ENCODE measurements at places on chromosomes 1 and 21. TPM values are rescaled to one million over a fixed set of nuclear protein-coding genes. Genes with fewer than 3 reads are reported as not detected.

DNA sequence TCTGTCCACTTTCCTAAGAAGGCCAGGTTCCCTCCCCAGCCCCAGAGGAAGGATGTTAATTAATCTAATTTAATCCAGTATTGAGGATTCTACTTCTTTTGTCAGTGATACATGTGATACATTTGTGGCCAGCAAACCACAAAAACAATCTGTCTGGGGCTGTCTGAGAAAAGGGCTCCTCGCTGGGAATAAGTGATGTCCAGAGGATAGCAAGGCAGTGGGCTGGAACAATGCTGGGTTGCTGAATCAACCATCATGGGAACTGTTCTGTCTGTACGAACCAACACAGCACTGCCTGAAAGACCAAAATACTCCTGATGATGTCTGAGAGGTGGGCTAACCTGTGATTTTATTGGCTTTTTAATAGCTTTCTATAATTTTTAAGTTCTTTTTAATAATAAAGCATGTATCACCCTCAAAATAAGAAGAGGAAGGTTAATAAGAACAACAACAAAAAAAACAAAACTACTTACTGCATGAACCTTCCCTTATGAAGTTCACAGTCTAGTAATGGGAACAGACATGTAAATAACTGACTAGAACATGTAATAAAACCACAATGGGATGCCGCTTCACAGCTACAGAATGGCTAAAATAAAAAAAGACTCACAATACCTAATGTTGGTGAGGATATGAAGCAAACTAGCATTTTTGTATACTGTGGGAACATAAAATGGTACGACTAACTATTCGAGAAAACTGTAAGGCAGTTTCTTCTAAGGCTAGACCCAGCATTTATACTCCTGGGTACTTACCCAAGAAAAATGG is 11.4 kb upstream of the ADAR start:
- DNase-seq = no peak

- no peak for DNase-seq
Observed at GRCh38 chr1:194227161-194227560, 1040.7 kb upstream of the B3GALT2 start.

The CAMK1G gene
- 10.8 TPM for total RNA-seq

- no peak for DNase-seq
Observed at GRCh38 chr21:38960251-38960650, 154.5 kb downstream of the ETS2 start.

The ERRFI1 gene
- total RNA-seq = 15.8 TPM

The ARHGEF11 gene
- total RNA-seq = 23.2 TPM

GRCh38 chr1:241163363-241163762 is 193.6 kb downstream of the RGS7 start:
- no peak for DNase-seq

GRCh38 chr1:31238612-31238985 is 1.1 kb downstream of the NKAIN1 start:
- no peak for DNase-seq

The SPRR1B gene
- not detected for total RNA-seq

GRCh38 chr1:25581764-25582163 is 34.8 kb upstream of the MAN1C1 start:
- DNase-seq = no peak

The A3GALT2 gene
- not detected for total RNA-seq

The PLOD1 gene
- total RNA-seq = 383 TPM

- DNase-seq = no peak
Observed at GRCh38 chr1:228390649-228391048, 16.0 kb downstream of the TRIM11 start.

DNA sequence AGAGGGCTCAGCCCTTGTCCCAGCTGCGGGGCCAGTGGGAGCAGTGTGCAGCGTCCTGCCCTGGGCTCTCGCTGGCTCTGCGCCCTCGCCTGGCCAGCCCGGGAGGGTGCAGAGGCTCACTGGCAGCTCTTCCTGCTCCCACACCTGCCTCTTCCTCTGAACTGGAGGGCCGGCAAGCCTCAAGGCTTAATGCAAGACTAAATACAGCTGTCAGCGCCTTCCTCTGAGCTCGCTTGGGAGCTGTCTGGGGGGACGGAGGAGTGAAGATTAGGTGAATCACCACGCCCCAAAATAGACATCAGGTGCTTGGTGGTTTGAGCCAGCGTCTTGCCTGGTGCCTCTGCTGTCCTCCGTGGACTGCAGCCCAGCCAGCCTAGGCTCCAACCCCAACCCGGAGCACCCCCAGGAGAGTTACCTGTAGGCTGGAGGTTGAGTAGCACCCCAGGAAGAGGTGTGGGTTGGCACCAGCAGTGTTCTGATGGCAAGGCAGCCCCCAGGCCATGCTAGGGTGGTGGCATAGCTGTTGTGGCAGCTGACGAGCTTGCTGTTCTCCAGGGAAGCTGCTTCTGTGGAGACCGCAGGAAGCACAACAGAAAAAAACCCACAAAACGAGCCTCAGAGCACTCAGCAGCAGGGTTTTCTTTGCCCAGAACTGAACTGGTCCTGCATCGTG is 36.9 kb downstream of the UMODL1 start:
- DNase-seq = no peak

- no peak for DNase-seq
Observed at GRCh38 chr1:158179301-158180041, 1.2 kb upstream of the CD1D start.

GRCh38 chr1:92623187-92623778 is 136.6 kb upstream of the GFI1 start:
- DNase-seq = peak; percentile 1

DNA sequence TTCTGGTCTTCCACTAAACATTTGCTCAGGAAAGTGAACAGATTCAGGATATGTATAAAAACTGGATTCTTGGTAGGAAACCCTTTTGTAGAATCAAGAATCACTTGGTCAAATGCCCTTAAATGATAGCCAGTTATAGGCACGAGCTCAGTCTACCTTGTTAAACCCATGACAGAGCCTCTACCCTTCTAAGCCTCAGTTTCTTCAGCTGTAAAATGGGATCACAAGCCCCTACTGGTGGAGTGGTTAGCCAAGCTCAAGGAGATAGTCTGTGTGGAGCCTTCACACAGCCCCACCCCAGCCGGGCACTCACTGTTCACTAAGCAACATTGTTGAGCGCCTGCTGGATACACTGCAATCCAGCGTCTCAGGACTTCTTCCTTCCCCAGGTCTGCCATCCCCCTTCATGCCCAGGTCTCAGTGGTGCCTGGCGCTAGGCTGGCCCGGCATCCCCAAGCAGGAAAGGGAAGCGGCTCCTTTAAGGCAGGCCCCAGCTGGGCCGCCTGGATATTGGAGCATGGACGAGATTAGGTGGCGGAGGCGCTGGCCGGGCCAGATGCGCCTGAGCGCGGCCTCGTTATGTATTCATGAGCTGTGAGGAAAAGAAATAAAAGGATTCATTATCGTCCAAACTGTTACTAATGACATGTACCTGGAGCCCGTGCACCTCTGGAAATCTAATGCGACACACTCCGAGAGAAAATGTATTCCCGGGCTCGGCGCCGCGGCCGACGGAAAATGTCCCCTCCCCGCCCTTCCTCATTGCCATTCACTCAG is 75.6 kb downstream of the TAS1R2 start:
- DNase-seq = no peak

- no peak for DNase-seq
Observed at GRCh38 chr1:213651077-213651476, 336.7 kb upstream of the PROX1 start.

GRCh38 chr1:163406772-163407171 is 85.0 kb downstream of the NUF2 start:
- DNase-seq = no peak

The TM2D1 gene
- total RNA-seq = 38.6 TPM

DNA sequence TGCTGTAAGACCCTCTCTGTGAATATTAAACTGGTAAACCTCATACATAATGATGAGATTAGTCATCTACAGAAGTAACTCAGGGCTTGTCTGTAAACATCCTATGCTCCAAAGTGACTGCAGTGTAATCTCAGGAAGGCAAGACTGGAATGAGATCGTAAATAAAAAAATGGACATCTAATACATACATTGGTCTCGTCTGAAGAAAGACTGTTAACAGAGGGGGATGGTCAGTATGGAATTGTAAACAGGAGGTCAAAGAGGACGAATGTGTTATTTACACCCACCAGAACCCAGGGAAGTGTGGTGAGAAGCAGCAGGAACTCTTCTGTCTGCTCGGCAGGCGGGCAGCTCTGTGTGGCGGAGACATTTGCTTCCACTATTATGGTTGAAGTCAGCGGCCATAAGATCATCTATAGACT is 51.4 kb downstream of the DISC1 start:
- DNase-seq = no peak

- no peak for DNase-seq
Observed at GRCh38 chr1:10536133-10536770, 61.5 kb downstream of the PEX14 start.

DNA sequence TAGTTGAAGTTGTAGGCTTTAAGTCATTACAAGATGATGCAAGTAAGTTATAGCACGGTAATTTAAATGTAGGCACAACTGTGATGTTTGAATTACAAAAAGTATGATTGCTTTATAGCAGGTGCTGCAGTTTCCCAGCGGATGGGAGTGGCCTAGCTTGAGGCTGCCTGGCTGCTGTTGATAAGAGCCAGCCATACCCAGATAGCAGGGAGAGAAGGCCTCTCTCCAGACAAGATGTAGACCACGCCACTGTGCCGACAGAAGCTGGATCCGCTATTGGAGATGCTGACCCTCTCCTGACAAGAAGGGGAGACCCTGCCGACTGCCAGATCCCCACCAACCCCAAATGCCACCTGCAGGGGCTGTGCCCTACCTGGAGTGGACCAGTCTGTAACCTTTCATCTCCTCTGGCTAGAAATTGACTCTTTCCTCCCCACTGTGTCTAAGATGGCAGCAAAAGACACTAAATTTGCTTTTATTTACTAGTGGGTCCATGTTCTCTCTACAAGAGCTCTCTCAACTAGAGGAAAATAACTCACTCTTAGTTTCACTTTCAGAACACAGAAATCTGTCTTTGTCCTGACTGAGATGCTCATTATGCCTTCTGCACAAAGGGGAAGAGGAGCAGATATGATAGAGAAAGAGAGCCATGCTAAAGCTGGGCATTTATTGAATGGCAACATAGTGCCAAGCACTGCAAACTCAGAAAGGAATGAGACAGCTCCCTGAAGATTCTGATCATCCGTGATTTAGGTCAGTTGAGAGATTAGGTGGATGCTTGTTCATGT is 127.9 kb downstream of the URB2 start:
- no peak for DNase-seq

- no peak for DNase-seq
Observed at GRCh38 chr1:246199086-246199645, 307.9 kb downstream of the SMYD3 start.

DNA sequence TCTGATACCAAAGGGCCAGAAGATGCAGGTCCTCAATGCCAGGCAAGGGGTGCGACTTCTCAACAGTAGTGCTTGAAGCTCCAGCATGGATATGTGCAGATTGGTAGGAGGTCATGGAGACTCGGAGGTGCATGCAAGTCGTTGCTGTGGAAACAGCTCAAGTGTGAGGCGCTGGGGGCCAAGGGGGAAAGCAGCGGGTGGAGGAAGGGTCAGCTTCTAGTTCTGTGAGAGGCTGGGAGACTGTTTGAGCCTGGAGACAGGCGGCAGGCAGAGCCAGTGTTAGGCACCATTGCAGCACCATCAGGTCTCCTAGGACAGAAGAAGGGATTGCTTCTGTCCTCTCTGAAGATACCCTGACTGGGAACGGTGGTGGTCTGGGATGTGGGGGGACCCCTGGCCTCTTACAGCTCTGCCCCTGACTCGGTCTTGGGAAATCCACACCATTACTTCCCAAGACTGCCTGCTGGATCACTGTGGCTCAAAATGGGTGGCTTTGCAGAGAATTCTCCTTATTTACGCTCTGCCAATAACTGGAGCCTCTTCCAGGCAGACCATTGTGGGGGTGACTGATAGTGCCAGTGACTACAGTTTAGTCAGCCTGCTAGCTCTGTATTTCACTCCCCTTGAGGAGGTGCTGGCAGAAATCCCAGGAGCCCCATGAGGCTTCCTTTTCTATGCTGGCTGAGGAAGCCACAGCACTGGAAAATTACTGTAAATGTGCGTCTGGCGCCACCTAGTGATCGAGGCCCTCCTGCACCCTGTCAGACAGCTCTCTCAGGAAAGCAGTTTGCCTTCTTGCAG is 46.3 kb upstream of the VANGL1 start:
- DNase-seq = peak; percentile 96

The GBP7 gene
- not detected for total RNA-seq

The VSIG8 gene
- total RNA-seq = not detected

GRCh38 chr1:183760661-183761060 is 44.3 kb upstream of the RGL1 start:
- no peak for DNase-seq

- no peak for DNase-seq
Observed at GRCh38 chr1:165635329-165635728, 4.3 kb downstream of the MGST3 start.

DNA sequence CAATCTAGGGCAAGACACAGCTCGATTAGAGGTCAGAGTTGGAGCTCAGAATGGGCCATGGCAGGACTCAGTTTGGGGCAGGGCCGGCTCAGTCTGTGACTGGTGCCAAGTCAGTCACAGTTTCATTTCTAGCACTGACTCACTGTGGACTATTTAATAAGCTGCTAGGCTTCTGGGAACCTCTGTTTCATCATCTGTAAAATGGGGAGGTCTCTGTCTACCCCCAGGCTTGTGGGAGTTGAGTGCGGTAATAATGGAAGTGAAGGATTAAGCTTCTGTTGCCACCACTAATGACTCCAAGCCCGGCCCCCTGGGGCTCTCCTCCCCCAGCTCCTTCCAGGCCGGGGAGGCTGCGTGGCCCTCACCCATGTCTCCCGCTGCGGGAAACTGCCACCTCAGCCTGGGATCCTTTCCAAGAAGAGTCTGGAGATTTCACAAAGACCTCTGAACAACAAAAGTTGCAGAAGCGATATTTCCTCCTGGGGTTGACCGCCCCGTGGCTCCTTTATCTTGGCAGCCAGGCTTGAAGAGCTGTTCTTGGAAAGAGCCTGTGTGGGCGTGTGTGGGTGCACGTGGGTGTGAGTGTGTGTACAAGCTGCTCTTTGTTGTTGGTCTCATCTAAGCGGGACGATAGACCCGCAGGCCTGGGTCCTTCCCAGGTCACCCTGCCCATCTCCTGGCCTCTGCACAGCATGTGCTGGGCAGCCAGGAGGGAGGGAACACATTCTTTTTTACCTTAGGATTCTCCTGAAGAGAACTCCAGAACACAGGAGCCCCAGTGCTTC is 29.1 kb downstream of the KNCN start:
- DNase-seq = peak; percentile 62
